ENCODE measurements at places on chromosomes 13 and 19. TPM values are rescaled to one million over a fixed set of nuclear protein-coding genes. Genes with fewer than 3 reads are reported as not detected.
A peak's percentile ranks its signal among the peaks of the same experiment; 100 is the strongest.

- peak; percentile 33 for DNase-seq
Measured at GRCh38 chr13:85366759-85367417, 432.3 kb downstream of the SLITRK6 start.

DNA sequence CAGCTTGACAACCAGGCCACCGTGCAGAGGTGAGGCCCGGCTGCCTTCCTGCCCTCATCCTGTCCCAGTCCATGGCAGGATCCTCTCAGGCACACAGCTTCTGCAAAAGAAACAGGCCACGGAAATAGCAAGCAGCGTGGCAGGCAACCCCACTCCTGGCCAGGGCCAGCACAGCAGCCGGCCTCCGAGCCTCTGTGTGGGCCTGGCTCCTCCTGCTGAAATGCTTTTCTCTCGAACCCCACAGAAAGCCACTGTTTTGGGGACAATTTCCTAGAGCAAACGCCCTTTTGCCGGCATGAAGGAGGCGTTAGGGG, 39.5 kb upstream of the F7 start:
- DNase-seq: no peak

DNA sequence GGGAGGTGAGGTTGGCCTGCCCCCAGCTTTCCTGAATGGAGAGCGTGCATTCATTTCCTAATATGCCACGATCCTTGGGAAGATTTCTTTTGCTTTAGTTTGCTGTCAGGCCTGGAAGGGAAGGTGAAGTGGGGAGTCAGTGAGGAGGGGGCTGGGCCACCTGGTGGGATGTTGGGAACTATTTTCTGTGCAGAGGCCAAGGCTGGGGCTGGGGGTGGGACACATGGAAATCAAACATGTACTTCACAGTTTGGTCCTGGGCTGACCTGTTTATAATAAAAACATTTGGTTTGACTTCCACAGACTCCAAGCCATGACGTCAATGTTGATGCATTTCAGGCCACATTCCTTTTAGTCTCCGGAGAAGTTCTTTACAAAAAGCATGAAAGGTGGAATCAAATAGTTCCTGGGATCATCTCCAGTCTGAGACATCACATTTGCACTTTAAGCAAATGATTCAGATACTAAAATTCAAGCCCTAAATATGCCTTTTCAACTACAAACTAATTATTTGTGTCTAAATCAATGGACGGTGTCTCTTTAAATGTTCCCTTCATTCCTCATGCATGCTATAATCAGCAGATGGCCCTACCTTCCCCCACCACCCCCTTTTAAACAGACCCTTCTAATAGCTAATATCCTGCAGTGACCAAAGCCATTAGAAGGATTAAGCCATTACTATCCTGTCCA, 41.5 kb upstream of the MEDAG start:
- DNase-seq: no peak

GRCh38 chr13:114015111-114015968, 41.5 kb upstream of the C13orf46 start:
- no peak for DNase-seq

- DNase-seq: no peak
Measured at GRCh38 chr13:114108894-114109293, 23.5 kb downstream of the RASA3 start.

- DNase-seq: no peak
Measured at GRCh38 chr19:18613589-18614234, 1.0 kb downstream of the TMEM59L start.

NLRP9 gene
- total RNA-seq: not detected

GRCh38 chr13:57253551-57253950, 86.6 kb downstream of the PRR20E start:
- no peak for DNase-seq

All from stomach (tissue), 19 donors.